Stimulated activated CD8-positive, alpha-beta memory T cell treated with anti-CD3 and anti-CD28 coated beads, Interleukin-7, amount 100 ng/mL, for 4 hours (primary cell): ENCODE measurements at places on chromosomes 5 and 9.

- DNase-seq, result no peak
Measured at GRCh38 chr9:123326662-123327093, 29.3 kb upstream of the CRB2 start.

DNA sequence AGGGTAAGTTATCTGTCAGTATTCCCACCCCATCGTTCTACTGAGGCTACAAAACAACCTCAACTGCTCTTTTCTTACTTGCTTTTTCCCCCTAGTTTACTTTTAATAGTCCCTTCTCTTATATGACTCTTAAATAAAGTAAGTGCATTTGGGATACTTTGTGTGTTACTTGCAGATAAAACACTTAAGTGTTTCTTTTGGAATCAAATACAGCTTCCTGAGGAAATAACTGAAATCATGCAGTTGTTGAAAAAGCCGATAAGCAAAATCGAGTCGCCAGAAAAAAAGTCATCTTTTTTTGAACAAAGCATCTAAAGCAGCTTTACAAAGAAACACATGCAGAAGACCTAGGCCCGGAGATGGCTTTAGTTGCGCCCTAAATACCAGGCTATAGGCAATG lies 53.5 kb upstream of the EPB41L4A start:
- DNase-seq, result no peak

GRCh38 chr9:125142560-125143376 lies 560 bp downstream of the SCAI start:
- DNase-seq, result no peak

GRCh38 chr5:74098456-74098855 lies 472.5 kb downstream of the ARHGEF28 start:
- DNase-seq, result no peak
